ENCODE measurements at places on chromosomes 6 and 20. TPM values are rescaled to one million over a fixed set of nuclear protein-coding genes. Genes with fewer than 3 reads are reported as not detected.

- H3K27me3 ChIP-seq: no peaks in the 10 kb centered on the region
- no peak overlapping the region for H3K4me3 ChIP-seq
- H3K27ac ChIP-seq: no peak overlapping the region
- H3K4me1 ChIP-seq: no peaks in the 10 kb centered on the region
- DNase-seq: no peak
Observed at GRCh38 chr6:20983961-20984360, 449.7 kb downstream of the CDKAL1 start.

DNA sequence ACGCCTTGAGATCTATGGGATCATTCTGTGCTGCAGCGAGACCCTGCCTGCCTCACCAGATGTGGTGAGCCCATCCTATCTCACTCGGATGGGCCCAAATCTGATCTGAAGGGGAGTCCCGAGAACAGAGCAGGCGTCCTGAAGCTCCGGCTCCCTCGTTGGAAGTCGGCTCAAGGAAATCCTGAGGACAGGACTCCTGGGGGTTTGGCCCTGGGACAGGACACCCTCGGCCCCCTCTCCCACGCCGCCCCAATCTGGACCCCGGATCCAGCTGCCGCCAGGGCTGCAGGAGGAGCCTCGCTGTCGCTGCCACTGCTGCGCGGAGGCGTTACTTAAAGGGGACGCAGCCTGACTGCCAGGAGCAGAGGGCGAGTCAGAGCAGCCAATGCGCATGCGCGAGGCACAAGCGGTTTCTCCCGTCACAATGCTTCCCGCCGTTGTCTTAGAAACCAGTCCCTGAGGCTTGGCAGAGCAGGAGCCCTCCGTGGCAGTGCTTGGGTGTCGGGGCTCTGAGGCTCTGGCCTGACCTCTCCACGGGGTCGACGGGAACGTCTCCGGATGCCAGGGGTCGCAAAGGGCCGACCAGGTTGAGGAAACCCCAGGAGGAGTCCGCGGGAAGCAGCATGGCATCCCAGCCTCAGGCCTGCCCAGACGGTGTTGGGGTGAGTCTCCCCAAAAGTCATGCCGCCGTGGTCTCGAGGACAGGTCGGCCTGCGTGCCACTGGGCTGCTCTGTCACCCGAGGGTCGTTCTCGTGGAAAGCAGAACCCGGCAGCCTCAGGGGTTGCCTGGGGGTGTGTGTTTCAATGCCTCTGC lies 1567.8 kb upstream of the DEFB115 start:
- no peak overlapping the region for H3K27ac ChIP-seq
- peaks cover 10% of the 10 kb centered on the region for H3K36me3 ChIP-seq
- H3K27me3 ChIP-seq: peaks cover 9% of the 10 kb centered on the region
- no peak for DNase-seq

DNA sequence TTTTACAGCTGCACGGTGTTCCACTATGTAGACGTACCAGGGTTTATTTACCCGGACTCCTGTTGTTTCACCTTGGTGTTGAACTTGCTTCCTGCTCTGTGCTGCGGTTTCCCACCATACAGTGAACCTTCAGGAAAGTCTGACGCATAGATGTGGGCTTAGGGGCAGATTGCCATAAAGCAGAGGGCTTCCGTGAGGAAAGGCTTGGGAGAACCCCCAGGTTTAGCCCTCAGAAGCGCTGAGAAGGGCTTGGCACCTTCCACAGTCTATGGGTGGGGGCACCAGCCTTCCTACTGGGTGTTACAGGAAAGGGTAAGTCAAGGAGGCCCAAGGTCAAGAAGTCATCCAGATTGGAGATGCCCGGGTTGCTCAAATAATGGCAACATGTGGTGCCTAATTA lies 19.2 kb upstream of the MRPS18A start:
- H3K36me3 ChIP-seq: peaks cover 6% of the 10 kb centered on the region
- no peak for DNase-seq
- H3K27me3 ChIP-seq: peaks cover 6% of the 10 kb centered on the region
- H3K4me1 ChIP-seq: peaks cover 11% of the 10 kb centered on the region
- H3K27ac ChIP-seq: no peak overlapping the region

GRCh38 chr6:37856285-37856684 lies 36.8 kb downstream of the ZFAND3 start:
- no peaks in the 10 kb centered on the region for H3K27me3 ChIP-seq
- H3K4me3 ChIP-seq: no peak overlapping the region
- H3K27ac ChIP-seq: no peak overlapping the region
- peaks cover 7% of the 10 kb centered on the region for H3K4me1 ChIP-seq

DNA sequence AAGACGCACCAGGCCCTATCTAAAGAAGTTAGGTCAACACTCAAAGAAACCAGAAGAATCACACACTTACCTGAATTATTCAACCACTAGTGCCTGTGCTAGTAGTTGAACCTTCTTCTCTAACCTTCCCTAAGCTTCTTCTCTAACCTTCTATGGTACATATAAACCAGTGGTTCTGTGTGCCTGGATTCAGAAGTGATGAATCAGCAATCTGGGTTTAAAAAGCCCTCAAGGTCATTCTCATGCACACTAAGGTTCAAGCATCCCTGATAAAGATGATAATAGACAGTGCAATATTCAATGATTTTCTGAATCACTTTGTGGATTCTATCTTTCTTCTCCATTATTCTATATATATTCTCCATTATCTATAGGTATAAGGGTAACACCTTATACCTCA lies 271.4 kb upstream of the TBX18 start:
- H3K4me1 ChIP-seq: no peaks in the 10 kb centered on the region
- H3K36me3 ChIP-seq: peaks cover 7% of the 10 kb centered on the region
- H3K4me3 ChIP-seq: no peak overlapping the region
- no peak for DNase-seq
- no peaks in the 10 kb centered on the region for H3K27me3 ChIP-seq

- H3K27ac ChIP-seq: no peak overlapping the region
- no peak overlapping the region for H3K4me3 ChIP-seq
- no peaks in the 10 kb centered on the region for H3K36me3 ChIP-seq
- DNase-seq: no peak
- H3K4me1 ChIP-seq: peaks cover 13% of the 10 kb centered on the region
- H3K27me3 ChIP-seq: peaks cover 12% of the 10 kb centered on the region
Observed at GRCh38 chr6:136547871-136548270, 2.4 kb downstream of the MAP7 start.

GRCh38 chr6:169785566-169785965 lies 34.1 kb downstream of the ERMARD start:
- peaks cover under 1% of the 10 kb centered on the region for H3K27me3 ChIP-seq
- H3K4me3 ChIP-seq: no peak overlapping the region

DNA sequence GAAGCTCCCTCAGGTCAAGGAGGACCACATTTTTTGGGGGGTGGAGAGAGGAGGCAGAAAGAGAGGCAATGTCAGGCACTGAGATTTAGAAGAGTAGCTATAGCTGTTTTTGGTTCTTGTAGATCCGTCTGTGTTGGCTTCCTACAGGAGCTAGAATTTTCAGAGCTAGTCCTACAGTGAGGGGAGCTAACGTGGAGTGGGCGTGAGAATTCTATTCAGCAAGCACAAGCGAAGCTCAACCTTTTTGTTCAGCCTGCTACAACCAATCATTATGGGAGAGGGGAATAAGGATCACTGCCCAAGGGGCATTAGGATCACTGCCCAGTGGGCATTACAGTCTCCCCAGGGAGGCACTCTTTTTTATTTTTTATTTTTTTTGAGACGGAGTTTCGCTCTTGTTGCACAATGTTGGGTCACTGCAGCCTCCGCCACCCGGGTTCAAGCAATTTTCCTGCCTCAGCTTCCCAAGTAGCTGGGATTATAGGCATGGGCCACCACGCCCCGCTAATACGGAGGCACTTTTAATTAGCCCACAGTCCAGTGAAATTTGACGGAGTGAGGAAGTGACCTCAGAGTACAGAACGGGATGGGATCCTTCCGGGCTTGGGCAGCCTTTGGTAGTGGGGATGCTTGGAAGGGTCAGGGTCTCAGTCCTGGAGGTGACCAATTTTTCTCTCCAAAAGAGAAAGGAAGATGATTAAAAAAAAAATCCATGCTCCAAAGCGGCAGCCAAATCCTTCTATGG lies 1.1 kb upstream of the PANK2 start:
- H3K4me3 ChIP-seq: peak overlapping the region; percentile 85
- H3K36me3 ChIP-seq: peaks cover 9% of the 10 kb centered on the region
- H3K27ac ChIP-seq: peak overlapping the region; percentile 97

DNA sequence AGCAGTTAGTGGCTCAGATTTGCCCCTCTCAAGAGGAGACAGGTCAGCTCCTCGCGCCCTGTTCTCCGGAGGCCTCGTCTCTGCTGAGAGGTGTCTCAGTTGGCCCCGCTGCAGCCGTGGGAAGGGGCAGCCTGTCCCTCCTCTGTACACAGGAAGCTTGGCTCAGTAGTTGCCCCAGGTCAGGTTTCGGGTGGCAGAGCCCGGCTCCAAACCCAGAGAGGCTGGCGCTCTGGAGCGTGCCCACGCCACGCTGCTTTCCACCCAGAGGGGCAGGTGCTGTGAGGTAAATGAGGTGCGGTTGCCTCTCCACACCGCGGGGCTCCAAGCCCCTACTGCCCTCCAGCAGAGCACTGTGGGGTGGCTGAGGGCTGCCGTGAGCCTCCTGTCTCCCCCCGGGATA lies 16.0 kb downstream of the DYNLT1 start:
- peaks cover 56% of the 10 kb centered on the region for H3K4me1 ChIP-seq
- peak overlapping the region; percentile 82 for H3K4me3 ChIP-seq
- H3K27me3 ChIP-seq: peaks cover 18% of the 10 kb centered on the region

DNA sequence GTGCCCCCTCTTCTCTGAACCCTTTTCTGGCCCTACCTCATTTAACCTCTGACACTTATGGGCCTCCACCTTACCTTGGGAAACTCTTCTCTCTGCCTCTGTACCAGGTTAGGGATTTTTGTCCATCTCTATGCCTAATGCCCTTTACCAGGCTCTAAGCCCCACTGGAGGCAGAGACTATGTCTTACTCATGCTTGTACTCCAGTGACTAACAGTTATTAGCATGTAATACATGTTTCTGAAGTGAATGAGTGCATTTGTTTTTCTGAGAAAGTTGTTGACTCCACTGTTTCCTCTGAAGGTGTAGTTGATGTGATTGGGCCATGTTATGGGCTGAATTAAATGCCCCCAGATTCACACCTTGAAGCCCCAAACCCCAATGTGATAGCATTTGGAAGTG lies 234.3 kb downstream of the PACRG start:
- no peaks in the 10 kb centered on the region for H3K27me3 ChIP-seq
- H3K36me3 ChIP-seq: no peaks in the 10 kb centered on the region
- H3K4me1 ChIP-seq: no peaks in the 10 kb centered on the region
- H3K4me3 ChIP-seq: no peak overlapping the region
- no peak overlapping the region for H3K27ac ChIP-seq

DNA sequence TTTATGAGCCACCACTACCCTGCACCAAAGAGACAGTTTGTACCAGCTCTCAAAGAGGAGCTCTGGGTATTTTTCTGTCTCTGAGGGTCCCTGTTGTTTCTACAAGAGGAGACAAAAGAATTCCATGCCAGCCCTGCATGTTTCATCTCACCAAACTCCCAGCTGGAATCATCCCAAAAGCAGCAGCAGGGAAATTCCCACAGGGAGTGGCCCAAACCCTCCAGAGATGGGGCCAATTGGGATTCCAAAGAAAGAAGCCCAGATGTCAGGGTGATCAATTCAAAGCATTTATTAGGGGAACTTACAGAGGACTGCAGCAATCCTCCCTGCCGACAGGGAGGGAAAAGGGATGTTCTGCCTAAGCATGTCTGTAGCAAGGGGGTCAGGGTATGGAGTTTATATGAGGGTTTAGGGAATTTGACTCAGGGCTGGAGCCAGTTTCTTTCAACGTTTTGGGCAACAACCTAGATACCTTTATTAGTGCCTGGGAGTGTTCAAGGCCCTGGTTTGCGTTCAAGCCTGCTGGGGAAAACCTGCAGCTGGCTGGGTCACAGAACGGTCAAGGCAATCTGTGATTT lies 47.2 kb downstream of the MUC22 start:
- peak overlapping the region; percentile 57 for H3K4me3 ChIP-seq
- H3K4me1 ChIP-seq: peaks cover 22% of the 10 kb centered on the region
- DNase-seq: no peak

DNA sequence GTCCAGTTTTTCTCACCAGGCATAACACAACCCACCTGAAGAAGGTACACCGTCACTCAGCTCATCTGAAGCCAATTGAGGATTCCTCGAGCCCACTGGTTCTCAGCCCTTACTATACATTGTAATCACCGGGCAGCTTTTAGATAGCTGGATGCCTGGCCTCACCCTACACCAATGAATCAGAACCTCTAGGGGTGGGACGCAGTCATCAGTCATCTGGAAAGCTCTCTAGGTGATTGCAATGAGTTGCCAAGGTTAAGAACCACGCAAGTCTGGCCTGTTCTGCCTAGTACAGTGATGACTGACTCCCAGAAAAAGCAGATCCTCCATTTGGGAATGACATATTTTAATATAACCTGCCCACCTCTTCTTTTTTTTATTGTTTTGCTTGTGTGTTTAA lies 41.1 kb downstream of the MC3R start:
- H3K4me1 ChIP-seq: no peaks in the 10 kb centered on the region
- no peak for DNase-seq
- H3K27me3 ChIP-seq: no peaks in the 10 kb centered on the region
- no peak overlapping the region for H3K4me3 ChIP-seq
- peaks cover under 1% of the 10 kb centered on the region for H3K36me3 ChIP-seq
- no peak overlapping the region for H3K27ac ChIP-seq

- no peaks in the 10 kb centered on the region for H3K4me1 ChIP-seq
- no peaks in the 10 kb centered on the region for H3K27me3 ChIP-seq
- H3K4me3 ChIP-seq: no peak overlapping the region
- H3K36me3 ChIP-seq: no peaks in the 10 kb centered on the region
- no peak overlapping the region for H3K27ac ChIP-seq
Observed at GRCh38 chr6:54776891-54777290, 69.7 kb upstream of the FAM83B start.

The TPX2 gene
- total RNA-seq: 44.7 TPM

The ARG1 gene
- total RNA-seq: not detected

The CST4 gene
- total RNA-seq: not detected

The SALL4 gene
- total RNA-seq: 41.0 TPM

The ETV7 gene
- not detected for total RNA-seq

The PCSK2 gene
- total RNA-seq: 28.7 TPM

The NR2E1 gene
- total RNA-seq: not detected

The DLL1 gene
- 34.3 TPM for total RNA-seq

The CLVS2 gene
- total RNA-seq: 18.6 TPM

The GINS1 gene
- total RNA-seq: 5.3 TPM

The GRIK2 gene
- total RNA-seq: 95.5 TPM

The PMEPA1 gene
- 14.4 TPM for total RNA-seq

Data from glutamatergic neuron (in vitro differentiated cells).